ENCODE measurements at places on chromosomes 2 and 18. TPM values are rescaled to one million over a fixed set of nuclear protein-coding genes. Genes with fewer than 3 reads are reported as not detected.

PLB1 gene
- 1.3 TPM for total RNA-seq

ELOA2 gene
- total RNA-seq = not detected

RGPD6 gene
- total RNA-seq = 67.5 TPM

E2F6 gene
- 26.2 TPM for total RNA-seq

TUBA3E gene
- total RNA-seq = not detected

TDRD15 gene
- total RNA-seq = 0.08 TPM

TXNDC2 gene
- total RNA-seq = not detected

DSG4 gene
- not detected for total RNA-seq

C1QL2 gene
- total RNA-seq = not detected

CPLX4 gene
- not detected for total RNA-seq

GAL3ST2 gene
- total RNA-seq = not detected

LYG2 gene
- total RNA-seq = not detected

LRRTM4 gene
- not detected for total RNA-seq

APCDD1 gene
- 13.5 TPM for total RNA-seq

DOK6 gene
- total RNA-seq = 3.1 TPM

SCG2 gene
- 0.78 TPM for total RNA-seq

IGFBP2 gene
- 35.8 TPM for total RNA-seq

SRD5A2 gene
- total RNA-seq = not detected

HOXD13 gene
- total RNA-seq = not detected

TANC1 gene
- total RNA-seq = 68.3 TPM

ANKMY1 gene
- 17.4 TPM for total RNA-seq

REG1B gene
- not detected for total RNA-seq

HDAC4 gene
- total RNA-seq = 12.9 TPM

DYSF gene
- 10.3 TPM for total RNA-seq

MC4R gene
- total RNA-seq = not detected

POTEJ gene
- not detected for total RNA-seq

ALPI gene
- total RNA-seq = not detected

KIAA2012 gene
- total RNA-seq = not detected

Data from thyroid gland (tissue), 4 donors.